Fibroblast of gingiva (primary cell): ENCODE measurements at places on chromosomes 3 and 15.
A peak's percentile ranks its signal among the peaks of the same experiment; 100 is the strongest.

GRCh38 chr3:106014518-106014917 is 145.7 kb upstream of the CBLB start:
- no peak for DNase-seq

GRCh38 chr15:45143946-45144345 is 14.2 kb downstream of the DUOX1 start:
- no peak for DNase-seq

DNA sequence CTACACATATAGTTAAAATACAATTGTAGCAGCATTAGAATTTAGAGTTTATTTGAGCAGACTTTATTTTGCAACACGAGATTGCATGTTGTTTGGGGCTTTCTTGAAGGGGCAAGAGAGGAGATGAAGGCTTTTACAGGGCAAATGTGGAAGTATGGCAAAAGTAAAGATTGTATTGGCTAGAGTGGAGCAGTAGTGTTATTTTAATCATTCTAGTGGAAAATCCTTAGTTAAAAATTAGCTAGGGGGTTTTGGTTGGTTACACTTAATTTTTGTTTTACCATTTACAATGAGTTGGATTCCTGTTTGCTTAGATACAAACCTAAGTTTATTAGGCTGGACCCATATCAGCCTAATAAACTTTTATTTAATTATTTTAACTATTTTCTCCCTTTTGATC is 4.6 kb downstream of the OR5H15 start:
- DNase-seq: no peak

DNA sequence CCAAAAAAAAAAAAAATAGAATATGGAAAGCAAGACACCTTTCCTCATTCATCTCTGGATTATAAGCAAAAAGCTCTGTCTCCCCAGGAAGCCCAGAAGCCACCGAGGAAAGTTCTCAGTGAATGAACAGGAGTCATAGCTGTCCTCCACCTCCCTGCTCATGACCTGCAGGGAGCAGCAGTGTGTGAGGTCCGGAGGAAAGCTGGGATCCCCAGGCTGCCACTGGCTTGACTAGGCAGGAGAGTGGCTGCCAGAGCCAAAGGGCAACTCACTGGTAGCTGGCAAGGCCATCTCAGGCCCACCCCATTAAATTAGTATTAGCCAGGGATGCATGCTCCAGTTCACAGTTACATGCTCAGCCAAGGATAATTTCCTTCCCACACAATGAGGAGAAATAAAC is 191.6 kb upstream of the STT3B start:
- DNase-seq: no peak

GRCh38 chr3:149808209-149808829 is 4.7 kb upstream of the RNF13 start:
- DNase-seq: peak; percentile 75
